Fibroblast of upper back skin (primary cell): ENCODE measurements at places on chromosomes 5 and 9.
A peak's percentile ranks its signal among the peaks of the same experiment; 100 is the strongest.

GRCh38 chr9:100011062-100011681 lies 87.6 kb downstream of the ERP44 start:
- peak; percentile 51 for DNase-seq

DNA sequence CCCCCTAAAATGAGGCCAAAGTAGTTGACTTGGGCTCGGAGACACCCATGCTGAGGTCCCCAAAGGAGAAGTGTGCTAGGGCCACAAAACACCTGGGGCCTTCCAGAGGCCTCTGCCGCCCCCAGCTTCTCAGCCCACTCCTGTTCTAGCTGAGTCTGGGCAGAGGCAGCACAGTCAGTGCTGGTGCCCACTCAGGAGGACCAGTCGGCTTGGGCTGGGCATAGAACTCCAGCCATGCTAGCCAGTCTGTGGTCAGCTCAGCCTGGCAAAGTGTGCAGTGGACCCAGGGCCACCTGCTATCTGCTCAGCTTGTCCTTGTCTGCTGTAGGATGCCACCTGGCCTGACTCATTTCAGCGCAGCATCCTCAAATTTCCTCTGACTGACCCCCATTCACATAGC lies 254.6 kb downstream of the FSTL4 start:
- DNase-seq = no peak

- DNase-seq = no peak
Measured at GRCh38 chr5:150081541-150082283, 4.6 kb downstream of the CSF1R start.

DNA sequence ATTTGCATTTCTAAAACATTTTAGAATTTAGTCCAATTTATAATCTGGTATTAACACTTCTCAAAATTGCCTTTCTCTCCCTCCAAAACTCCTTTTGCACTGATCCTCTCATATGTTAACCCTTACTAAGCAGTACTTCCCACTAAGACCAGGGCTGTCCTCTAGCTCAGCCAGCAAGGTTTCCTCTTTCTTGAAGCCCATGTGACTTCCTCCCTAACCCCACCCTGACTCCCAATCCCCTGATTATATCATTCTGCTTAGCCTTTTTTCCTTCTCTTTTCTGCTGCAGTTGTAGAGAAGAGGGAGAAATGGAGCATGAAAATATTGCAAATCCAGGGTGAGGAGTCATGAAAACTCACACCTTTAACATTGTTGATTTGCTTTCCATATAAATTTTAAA lies 241.7 kb downstream of the MCTP1 start:
- no peak for DNase-seq

GRCh38 chr5:124283031-124283430 lies 463.4 kb downstream of the ZNF608 start:
- no peak for DNase-seq

DNA sequence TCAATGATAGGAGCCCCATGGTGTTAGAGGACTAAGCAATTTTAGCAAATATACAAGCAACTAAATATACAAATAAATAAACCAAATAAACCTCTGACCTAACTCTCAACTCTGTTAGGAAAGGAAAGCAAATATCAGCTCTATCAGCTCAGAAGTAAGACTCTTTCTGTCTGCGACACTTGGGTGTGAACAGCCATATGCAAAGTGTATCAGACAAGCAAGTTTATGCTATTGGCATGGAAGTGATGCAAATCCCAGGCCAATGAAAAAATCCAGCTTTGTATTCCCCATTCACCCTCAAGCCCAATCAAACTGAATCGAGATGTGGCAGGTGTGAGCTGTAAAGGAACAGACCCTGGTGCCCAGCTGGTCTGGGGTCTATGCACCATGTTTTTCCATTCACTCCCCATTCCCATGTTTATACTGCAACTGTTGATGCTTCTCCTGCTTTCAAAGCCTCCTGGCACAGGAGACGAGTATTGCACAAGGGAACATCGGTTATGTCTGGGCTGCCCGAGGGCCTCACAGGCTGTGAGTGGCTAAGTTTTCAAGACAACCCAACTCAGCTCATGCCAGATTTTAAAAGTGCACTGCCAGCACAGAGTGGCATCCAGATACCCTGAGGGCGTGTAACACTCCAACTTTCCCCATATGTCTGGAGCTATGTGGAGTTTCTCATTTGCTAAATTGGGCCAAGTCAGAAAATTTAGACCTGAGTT lies 73.1 kb downstream of the FEM1C start:
- DNase-seq = no peak

DNA sequence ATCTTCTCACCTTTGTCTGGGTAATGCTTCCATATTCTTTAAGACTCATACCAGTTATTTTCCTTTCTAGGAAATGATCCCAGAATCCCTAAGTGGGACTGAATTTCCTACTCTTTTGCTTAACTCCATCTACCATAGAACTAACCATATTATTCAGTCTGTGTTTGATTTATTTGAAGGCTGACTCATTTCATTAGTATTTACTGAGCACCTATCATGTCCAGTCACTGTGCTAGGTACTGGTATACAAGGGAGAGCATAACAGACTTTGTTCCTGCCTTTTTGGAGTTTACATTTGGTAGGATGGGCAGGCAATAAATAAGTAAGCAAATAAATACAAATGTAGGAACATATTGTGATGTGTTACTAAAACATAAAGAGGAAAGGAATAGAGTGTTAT lies 4.3 kb downstream of the NPR2 start:
- DNase-seq = peak; percentile 25

GRCh38 chr9:31848505-31849285 lies 535.7 kb upstream of the ACO1 start:
- no peak for DNase-seq
